ENCODE measurements at places on chromosomes 2 and 18. TPM values are rescaled to one million over a fixed set of nuclear protein-coding genes. Genes with fewer than 3 reads are reported as not detected.
A peak's percentile ranks its signal among the peaks of the same experiment; 100 is the strongest.

ADRA2B gene
- 2.7 TPM for total RNA-seq

SYT4 gene
- 3.4 TPM for total RNA-seq

DNA sequence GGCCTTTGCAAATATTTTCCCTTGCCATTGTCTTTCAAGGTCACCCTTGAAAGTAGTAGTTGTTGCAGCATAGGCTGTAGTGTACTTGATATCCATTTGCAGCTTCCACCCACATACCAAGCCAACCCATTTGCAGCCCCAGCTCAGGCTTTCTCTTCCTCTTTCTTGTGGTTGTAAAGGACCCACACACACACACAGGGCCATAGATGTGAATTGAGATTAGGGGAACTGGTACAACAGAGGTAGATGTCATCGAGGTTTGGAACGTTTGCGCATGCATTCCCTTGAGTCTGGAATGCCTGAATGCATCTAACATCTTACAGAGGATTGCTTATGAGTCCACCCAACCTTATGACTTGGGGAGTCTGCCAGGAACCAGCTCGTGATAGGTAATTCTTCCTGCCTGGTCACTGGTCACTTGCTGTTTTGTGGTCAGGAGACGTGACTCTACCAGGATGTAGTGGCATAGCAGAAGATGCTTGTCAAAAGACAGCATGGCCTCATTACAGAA, 91.9 kb downstream of the MRPS9 start:
- H3K27me3 ChIP-seq = no peaks in the 10 kb centered on the region
- H3K4me3 ChIP-seq = no peak overlapping the region
- no peak for DNase-seq
- no peaks in the 10 kb centered on the region for H3K36me3 ChIP-seq

DNA sequence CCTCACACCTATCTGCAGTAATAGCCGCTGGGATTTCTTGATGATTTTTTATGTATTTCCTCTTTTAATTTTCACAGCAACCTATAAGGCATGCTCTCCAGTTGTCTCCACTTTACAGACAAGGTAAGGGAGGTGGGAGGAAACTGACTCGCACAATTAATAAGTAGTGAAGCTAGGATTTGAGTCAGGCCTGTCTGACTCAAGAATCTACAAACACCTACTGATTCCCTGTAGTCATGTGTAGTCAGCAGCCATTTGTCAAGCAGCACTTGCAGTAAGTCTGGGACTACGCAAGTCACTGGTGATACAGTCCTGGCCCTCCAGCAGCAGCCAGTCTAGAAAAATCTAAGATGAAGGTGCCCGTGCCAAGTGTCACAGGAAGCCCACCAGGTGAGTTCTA, 193.6 kb upstream of the PKDCC start:
- no peak for DNase-seq
- no peak overlapping the region for H3K27ac ChIP-seq
- H3K36me3 ChIP-seq = no peaks in the 10 kb centered on the region
- H3K4me1 ChIP-seq = no peaks in the 10 kb centered on the region
- no peaks in the 10 kb centered on the region for H3K27me3 ChIP-seq

DNA sequence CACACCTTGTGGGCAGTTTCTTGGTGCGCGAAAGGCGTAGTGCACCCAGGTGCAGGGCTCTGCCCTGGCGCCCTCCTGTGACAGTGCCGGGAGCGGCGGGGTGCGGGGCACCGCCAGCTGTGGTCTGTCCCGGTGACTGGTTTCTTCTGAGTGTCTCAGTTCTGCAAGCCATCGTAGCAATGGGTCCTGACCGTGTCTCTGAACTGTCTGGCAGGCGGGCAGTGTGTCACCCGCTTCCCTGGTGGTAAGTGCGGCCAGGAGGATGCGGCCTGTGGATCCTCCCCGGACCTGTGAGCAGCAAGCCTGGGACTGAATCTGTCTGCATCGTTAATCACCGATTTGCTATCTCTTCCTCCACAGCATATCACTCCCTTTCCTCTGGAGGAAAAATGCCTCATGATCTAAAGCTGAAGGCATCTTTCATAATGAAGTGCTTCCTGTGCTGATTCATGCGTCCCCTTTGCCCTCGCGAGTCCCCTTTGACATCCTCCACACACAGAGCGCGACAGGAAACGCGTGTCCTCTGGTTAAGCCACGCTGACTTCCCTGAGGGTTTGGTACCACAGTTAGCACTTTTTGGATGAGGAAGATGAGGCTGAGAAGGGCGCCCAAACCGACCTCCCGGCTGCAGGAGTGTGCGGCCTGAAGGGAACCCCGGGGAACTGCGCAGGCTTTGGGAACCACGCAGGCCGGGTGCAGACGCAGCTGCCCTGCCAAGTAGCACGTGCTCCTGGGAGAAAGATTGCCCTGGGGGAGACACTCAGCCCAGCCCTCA, 416.0 kb upstream of the HS6ST1 start:
- H3K4me3 ChIP-seq = no peak overlapping the region
- no peaks in the 10 kb centered on the region for H3K27me3 ChIP-seq
- peak; percentile 67 for DNase-seq
- H3K36me3 ChIP-seq = peaks cover 5% of the 10 kb centered on the region
- no peaks in the 10 kb centered on the region for H3K4me1 ChIP-seq

GRCh38 chr2:102950371-102950946, 188.6 kb downstream of the TMEM182 start:
- no peak overlapping the region for H3K27ac ChIP-seq
- no peaks in the 10 kb centered on the region for H3K27me3 ChIP-seq
- DNase-seq = no peak
- H3K4me1 ChIP-seq = no peaks in the 10 kb centered on the region
- H3K36me3 ChIP-seq = no peaks in the 10 kb centered on the region

GRCh38 chr2:73295751-73296400, 2.5 kb upstream of the EGR4 start:
- no peak overlapping the region for H3K4me3 ChIP-seq
- H3K27ac ChIP-seq = no peak overlapping the region
- no peaks in the 10 kb centered on the region for H3K36me3 ChIP-seq
- H3K4me1 ChIP-seq = no peaks in the 10 kb centered on the region
- DNase-seq = no peak

- no peak for DNase-seq
- H3K36me3 ChIP-seq = peaks cover 9% of the 10 kb centered on the region
- H3K27me3 ChIP-seq = no peaks in the 10 kb centered on the region
- H3K4me1 ChIP-seq = peaks cover 2% of the 10 kb centered on the region
- H3K27ac ChIP-seq = no peak overlapping the region
- H3K4me3 ChIP-seq = no peak overlapping the region
Measured at GRCh38 chr2:150787353-150788093, 300.1 kb upstream of the RND3 start.

GRCh38 chr2:54073796-54074195, 41.6 kb upstream of the ACYP2 start:
- no peaks in the 10 kb centered on the region for H3K27me3 ChIP-seq
- H3K27ac ChIP-seq = no peak overlapping the region
- DNase-seq = no peak
- H3K4me3 ChIP-seq = no peak overlapping the region
- H3K4me1 ChIP-seq = no peaks in the 10 kb centered on the region
- H3K36me3 ChIP-seq = no peaks in the 10 kb centered on the region

ST6GAL2 gene
- total RNA-seq = 7.6 TPM

HAAO gene
- 5.3 TPM for total RNA-seq

DNA sequence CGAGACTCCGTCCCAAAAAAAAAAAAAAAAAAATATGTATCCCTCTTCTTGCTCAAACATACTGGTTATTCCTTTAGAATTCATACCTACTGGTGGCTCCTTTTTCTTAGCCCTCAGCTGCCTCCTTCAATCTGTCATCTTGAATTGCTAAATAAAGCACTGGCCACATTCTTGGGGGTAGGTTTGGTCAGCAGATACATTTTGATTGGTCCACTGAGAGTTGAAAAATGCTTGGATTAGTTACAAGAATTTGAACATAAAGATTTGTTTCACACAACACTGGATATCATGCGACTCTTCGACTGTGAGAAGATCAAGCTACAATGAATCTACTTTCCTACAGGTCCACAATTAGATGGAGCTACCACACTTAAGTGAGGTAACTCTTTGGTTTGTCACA, 906.1 kb upstream of the SLC39A10 start:
- no peak overlapping the region for H3K27ac ChIP-seq
- H3K27me3 ChIP-seq = no peaks in the 10 kb centered on the region
- no peak for DNase-seq
- H3K36me3 ChIP-seq = no peaks in the 10 kb centered on the region
- H3K4me1 ChIP-seq = no peaks in the 10 kb centered on the region

GRCh38 chr2:234044157-234044556, 6.3 kb upstream of the SPP2 start:
- H3K4me3 ChIP-seq = no peak overlapping the region
- no peaks in the 10 kb centered on the region for H3K27me3 ChIP-seq
- DNase-seq = no peak
- no peaks in the 10 kb centered on the region for H3K36me3 ChIP-seq

DNA sequence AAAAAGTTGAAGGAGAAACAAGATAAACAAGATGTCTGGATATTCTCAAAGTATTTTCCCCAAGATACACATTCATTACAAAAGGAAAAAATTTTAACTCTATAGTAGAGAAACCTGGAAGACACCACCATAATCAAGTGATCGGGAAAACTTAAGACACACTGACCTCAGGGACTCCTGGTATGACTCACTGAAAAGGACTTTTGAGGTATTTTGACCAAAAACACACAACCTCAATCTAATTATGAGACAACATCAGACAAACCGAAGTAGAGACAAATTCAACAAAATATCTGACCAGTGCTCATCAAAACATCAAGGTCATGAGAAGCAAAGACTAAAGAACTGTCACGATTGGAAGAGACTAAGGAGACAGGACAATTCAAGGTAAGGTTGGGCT, 34.7 kb downstream of the LPIN2 start:
- DNase-seq = no peak
- peaks cover 4% of the 10 kb centered on the region for H3K4me1 ChIP-seq
- H3K27me3 ChIP-seq = no peaks in the 10 kb centered on the region
- no peak overlapping the region for H3K4me3 ChIP-seq
- no peaks in the 10 kb centered on the region for H3K36me3 ChIP-seq
- H3K27ac ChIP-seq = no peak overlapping the region

- H3K27me3 ChIP-seq = no peaks in the 10 kb centered on the region
- H3K4me1 ChIP-seq = peaks cover 2% of the 10 kb centered on the region
- H3K4me3 ChIP-seq = no peak overlapping the region
- H3K36me3 ChIP-seq = no peaks in the 10 kb centered on the region
- no peak for DNase-seq
Measured at GRCh38 chr2:81050580-81051095, 746.1 kb upstream of the LRRTM1 start.

DNA sequence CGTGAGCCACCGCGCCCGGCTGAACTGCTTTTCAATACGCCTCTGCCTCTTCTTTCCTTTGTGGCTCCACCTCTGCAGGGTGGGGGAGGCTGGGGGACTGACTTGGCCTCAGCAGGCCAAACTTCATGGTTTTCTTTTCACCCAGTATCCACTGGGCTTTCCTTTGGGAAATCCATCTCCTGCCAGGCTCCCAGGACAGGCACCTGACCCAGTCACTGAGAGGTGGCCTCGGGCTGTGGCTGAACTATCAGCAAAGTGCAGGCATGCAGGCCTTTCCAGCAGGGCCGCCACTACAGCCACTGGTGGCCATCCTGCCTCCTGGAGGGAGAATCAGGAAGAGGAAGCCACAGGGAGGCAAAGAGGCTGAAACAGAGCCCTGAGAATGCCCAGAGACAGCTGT, 33.4 kb upstream of the SEMA4C start:
- H3K4me3 ChIP-seq = no peak overlapping the region
- DNase-seq = peak; percentile 62
- H3K4me1 ChIP-seq = peaks cover 2% of the 10 kb centered on the region
- no peaks in the 10 kb centered on the region for H3K36me3 ChIP-seq
- H3K27ac ChIP-seq = no peak overlapping the region

VSNL1 gene
- 9.9 TPM for total RNA-seq

IL1B gene
- not detected for total RNA-seq

DNA sequence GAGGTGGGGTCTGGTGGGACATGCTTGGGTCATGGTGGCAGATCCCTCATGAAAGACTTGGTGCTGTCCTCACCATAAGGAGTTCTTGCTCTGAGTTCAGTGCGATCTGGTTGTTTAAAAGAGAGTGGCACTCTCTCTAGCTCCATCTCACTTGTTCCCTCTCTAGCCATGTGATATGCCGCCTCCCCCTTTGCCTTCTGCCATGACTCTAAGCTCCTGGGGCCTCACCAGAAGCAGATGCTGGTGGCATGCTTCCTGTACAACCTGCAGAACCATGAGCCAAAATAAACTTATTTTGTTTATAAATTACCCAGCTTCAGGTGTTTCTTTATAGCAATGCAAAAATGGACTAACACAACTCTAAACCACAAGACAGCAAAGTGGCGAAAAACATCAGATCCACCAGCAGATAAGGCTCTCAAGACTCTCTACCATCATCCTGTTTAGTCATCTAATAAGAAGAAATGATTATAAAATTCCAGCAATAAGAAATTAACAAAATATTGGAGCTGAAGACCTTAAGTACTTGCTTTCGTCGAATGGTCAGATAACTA, 75.5 kb downstream of the OLA1 start:
- no peaks in the 10 kb centered on the region for H3K4me1 ChIP-seq
- H3K27me3 ChIP-seq = no peaks in the 10 kb centered on the region
- DNase-seq = no peak
- peaks cover 40% of the 10 kb centered on the region for H3K36me3 ChIP-seq

GRCh38 chr18:43079422-43079821, 36.1 kb downstream of the RIT2 start:
- no peak overlapping the region for H3K4me3 ChIP-seq
- no peak overlapping the region for H3K27ac ChIP-seq
- H3K4me1 ChIP-seq = peaks cover 9% of the 10 kb centered on the region
- no peak for DNase-seq

HRH4 gene
- not detected for total RNA-seq

CD302 gene
- total RNA-seq = 0.68 TPM

DNA sequence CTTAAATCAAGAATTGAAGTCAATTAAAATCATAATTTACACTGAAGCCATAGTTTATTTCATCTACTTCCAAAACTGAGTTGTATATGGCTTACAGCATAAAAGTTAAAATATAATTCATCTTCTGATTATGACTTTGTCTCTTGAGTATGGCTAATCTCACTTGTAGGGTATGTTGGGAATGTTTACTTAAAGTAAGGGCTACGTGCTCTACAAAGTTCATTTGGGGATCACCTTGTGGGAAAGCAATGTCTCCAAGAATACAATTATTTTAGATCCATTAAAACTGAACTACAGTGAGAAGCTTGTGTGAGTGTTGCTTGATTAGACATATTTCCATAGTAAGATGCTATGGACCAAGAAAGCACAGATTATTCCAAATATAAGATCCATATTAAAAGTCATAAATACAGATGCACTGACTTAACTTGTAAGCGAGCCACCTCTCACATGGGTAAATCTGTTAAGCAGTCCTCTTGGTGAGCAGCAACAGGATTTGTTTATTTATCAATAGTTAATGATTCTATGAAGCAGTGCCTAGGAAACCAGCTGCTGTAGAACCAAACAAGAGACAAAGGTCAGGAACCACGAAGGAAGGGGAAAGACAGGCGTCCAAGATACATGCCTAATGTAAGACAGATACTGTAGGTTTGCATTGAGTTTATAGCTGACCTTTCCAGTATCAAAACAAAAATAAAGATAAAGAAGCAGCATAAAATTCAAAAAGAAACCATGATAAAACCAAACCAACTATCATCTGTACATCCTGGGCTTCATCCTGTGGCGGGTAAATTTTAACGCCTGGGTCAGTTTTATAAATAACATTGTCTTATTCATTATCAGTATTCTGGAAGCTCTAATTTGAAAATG, 24.8 kb downstream of the DSG4 start:
- no peak overlapping the region for H3K27ac ChIP-seq
- no peaks in the 10 kb centered on the region for H3K36me3 ChIP-seq
- H3K4me3 ChIP-seq = no peak overlapping the region
- DNase-seq = no peak
- H3K4me1 ChIP-seq = no peaks in the 10 kb centered on the region
- H3K27me3 ChIP-seq = no peaks in the 10 kb centered on the region

All from H9 (cell line).